Right lung (tissue), 10 donors: ENCODE measurements at places on chromosomes 12 and 14. TPM values are rescaled to one million over a fixed set of nuclear protein-coding genes. Genes with fewer than 3 reads are reported as not detected.

DNA sequence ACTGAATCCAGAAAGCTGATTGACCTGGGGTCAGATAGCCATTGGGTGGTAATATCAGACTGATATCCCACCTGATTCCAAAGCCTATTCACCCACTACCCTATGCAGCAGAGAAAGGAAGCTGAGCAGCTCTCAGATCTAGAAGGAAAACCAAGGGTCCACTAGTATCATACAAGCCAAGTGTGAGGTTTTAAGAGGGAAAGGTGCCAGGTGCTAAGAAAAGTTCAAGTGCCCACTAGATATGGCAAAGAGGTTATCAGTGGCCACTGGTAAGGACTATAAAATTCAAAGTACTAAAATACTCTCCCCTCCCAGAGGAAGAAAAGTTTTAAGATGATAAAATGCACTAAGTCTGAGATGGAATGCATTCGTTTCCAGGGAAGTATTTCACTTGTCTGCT is 85.6 kb downstream of the PPM1H start:
- DNase-seq: no peak

GRCh38 chr14:73280903-73281302 is 43.6 kb downstream of the PAPLN start:
- no peak for DNase-seq

GRCh38 chr12:128761379-128761790 is 62.4 kb downstream of the SLC15A4 start:
- DNase-seq: no peak

DNA sequence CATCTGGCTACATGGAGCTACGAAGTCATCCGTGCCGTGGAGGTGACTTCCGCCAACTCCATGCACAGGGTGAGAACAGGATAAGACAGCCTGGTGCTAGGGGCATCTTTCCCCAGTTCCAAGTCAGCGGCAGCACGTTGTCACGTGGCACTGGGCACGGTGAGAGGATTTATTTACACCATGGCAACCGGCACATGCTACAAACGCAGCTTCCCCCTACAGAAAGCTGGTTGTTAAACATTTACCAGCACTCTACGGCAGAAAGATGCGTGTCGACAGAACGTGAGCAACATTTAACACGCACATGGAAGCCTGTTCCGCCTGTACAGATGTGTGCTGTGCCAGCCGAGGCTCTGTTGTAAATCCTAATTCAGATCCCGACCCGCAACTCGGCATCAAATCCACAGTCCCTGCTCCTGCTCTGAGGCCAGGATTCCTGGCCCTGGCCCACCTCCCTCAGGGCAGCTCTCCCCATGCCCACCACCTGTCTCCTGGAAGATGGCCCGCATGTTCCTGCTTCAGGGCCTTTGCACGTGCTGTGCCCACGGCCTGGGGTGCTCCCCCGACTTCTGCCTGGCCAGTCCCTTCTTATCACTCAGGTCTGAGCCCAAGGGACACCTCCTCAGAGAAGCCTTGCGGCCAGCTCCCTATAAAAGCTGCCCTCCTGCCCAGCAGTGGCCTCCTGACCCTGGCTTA is 114.1 kb downstream of the RFLNA start:
- no peak for DNase-seq

DNA sequence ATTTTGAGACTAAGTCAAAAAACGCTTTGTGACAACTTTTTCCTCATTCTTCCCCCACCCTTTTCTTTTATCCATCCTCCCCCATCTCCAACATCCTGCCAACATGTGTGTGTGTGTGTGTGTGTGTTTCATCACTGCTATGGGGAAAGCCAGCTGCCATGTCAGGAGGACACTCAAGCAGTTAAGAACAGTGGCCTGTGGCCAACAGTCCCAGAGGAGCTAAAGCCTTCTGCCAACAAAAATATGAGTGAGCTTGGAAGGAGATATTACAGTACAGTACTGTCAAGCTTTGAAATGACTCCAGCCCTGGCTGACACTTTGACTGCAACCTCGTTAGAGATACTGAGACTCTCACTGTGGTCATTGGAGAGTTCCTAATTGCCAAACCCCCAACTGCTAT is 5.0 kb upstream of the CSRP2 start:
- peak; percentile 67 for DNase-seq

- DNase-seq: no peak
These were observed 59.4 kb upstream of the FOXN3 start for GRCh38 chr14:89476354-89476896.

Gene SIX6
- not detected for polyA plus RNA-seq

GRCh38 chr14:77303417-77304156 is 17.1 kb downstream of the POMT2 start:
- DNase-seq: no peak

Gene CLEC4C
- polyA plus RNA-seq: not detected

Gene PLCZ1
- 1.6 TPM for polyA plus RNA-seq

GRCh38 chr12:124581307-124582107 is 14.1 kb upstream of the NCOR2 start:
- no peak for DNase-seq

- no peak for DNase-seq
These were observed 1.8 kb downstream of the IGF1 start for GRCh38 chr12:102478405-102479098.

DNA sequence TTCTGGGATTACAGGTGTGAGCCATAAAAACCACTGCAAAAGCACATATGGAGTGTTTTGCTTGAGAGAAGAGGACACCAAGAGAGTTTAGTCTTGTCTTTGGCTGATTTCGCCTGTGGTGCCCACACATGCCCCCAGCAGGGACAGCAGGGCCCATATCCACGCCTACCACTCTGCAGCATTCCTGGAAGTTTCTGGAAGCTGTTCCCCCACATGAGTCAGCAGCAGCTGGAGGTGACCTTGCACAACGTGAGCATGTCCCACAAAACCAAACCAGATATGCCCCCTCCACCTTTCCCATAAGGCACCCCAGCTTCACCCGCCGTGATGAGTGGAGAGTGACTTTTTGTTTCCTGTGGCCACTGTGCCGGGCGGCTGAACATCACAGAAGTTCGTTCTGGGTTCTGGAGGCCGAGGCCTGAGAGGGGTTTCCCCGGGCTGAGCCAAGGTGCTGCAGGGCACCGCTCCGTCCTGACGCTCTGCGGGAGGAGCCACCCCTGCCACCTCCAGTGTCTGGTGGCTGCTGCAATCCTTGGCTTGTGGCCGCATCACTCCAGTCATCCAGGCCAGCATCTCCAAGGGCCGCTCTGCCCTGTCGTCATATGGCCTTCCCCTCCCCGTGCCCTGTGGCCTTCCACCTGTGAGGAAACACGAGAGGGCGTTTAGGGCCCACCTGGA is 4.7 kb downstream of the ASPG start:
- DNase-seq: no peak

Gene TMTC1
- 3.9 TPM for polyA plus RNA-seq

Gene SPIC
- polyA plus RNA-seq: not detected

- no peak for DNase-seq
These were observed 197.0 kb upstream of the PKP2 start for GRCh38 chr12:33093534-33093933.

Gene VRTN
- polyA plus RNA-seq: 0.04 TPM

Gene NCOR2
- polyA plus RNA-seq: 49.2 TPM

Gene KERA
- polyA plus RNA-seq: 0.17 TPM

DNA sequence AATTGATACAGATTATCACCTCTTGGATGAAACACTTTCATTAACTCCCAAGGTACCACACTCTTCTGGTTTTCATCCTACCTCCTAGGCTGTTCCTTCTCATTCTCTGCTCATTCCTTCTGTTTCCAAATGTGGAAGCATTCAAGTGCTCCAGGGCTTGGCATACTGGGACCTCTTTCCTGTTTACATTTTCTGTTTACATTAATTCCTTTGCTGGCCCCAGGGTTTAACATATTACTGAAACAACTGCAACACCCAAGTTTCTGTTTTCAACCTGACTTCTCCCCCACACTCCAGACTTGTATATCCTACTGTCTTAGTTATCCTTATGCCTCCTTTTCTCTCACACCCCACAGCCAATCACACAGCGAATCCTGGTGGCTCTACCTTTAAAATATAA is 386.3 kb upstream of the GARIN6 start:
- DNase-seq: peak; percentile 13

DNA sequence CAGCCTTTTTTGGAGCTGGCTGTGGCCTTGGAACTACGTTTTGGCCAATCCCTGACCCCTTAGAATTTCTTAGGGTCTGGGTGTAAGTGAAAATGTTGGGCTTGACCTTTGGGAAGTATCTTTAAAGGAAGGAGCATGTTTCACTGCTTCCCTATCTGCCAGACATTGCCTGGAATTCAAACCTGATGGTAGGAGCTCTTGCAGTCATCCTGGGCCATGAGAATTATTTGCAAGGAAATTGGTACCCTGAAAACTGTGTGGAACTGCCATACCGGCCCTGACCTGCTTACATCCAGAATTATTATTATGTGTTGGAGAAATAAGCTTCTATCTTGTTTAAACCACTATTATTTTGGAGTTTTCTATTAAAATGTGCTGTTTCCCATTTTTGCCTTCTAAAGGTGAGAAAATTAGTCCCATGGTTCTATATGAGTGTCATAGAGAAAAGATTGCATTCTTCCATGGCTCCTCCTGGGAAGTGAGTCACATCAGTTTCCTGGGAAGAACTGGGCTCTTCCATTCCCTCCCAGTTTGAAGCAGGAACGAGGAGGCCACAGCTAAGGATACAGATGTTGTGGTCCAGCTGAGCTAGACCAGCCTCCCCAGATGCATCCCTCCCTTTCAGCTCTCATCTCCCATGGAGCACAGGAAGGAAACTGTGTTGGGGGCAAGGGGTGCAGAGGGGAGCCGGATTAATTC is 9.5 kb upstream of the PGF start:
- no peak for DNase-seq

- no peak for DNase-seq
These were observed 40.2 kb downstream of the SPRING1 start for GRCh38 chr12:116697716-116698115.

Gene ZNF641
- 29.1 TPM for polyA plus RNA-seq

Gene CARMIL3
- 1.3 TPM for polyA plus RNA-seq

GRCh38 chr12:15677228-15677627 is 112.0 kb downstream of the EPS8 start:
- no peak for DNase-seq

DNA sequence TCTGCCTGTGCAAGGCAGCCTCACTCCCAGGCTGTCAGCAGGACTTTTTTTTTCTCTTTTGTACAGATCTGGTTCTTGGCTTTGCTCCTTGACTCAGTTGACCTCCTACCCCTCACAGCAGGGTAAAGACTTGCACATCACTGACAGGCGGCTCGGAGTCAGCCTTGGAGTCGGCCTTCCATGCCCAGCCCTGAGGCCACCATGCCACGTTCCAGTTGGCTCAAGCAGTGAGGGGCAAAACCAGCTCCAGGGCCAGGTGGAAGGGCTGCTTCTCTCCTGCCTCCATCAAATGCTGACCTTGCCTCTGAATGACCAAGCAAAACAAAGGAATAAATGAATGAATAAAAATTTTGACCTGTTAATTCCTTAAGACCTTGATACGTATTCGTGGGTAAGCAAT is 27.6 kb downstream of the JAG2 start:
- DNase-seq: no peak

- no peak for DNase-seq
These were observed 127.4 kb downstream of the KTN1 start for GRCh38 chr14:55707365-55707804.

Gene KIF5A
- 4.6 TPM for polyA plus RNA-seq

Gene FRS2
- 53.4 TPM for polyA plus RNA-seq

- DNase-seq: no peak
These were observed 143.4 kb downstream of the KIF26A start for GRCh38 chr14:104281768-104282301.

- DNase-seq: no peak
These were observed 9.3 kb downstream of the TPCN1 start for GRCh38 chr12:113230315-113231234.

Gene PRIMA1
- 0.37 TPM for polyA plus RNA-seq

- no peak for DNase-seq
These were observed 2.1 kb upstream of the LGALS3 start for GRCh38 chr14:55126932-55127459.

Gene BDKRB2
- 0.76 TPM for polyA plus RNA-seq

DNA sequence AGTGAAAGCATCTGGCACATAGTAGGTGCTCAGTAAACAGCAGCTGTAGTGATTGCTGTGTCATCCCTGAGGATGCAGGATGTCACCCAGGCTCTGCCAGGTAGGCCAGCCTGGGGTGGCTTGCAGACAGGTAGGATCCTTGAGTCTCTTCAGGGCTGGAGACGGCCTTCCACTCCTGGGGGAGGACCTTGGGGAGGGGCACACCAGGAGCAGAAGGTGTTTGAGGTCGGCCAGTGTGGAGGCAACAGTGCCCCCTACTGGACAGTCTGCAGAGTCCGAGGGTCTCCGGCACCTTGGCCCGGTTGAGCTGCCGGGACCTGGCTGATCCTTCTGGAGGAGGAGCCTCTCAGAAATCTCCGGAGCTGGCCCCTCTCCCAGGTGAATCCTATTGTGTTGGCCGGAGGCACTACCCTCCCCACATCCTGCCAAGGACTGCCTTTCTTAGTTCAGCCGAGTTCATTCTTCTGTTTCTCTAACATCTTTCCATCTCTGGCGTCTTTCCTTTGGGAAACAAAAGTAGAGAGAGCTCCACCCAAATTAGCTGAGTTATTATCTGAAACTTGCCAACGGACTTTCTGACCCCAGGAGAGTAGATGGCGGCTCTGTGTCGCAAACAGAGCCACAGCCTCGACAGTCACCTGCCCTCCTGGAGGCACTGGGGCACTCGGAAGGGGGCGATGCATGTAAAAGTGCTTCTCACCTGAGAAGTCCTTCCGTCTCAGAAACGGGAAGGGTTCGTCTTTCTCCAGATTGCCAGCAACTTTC is 41.8 kb upstream of the CLMN start:
- DNase-seq: no peak

DNA sequence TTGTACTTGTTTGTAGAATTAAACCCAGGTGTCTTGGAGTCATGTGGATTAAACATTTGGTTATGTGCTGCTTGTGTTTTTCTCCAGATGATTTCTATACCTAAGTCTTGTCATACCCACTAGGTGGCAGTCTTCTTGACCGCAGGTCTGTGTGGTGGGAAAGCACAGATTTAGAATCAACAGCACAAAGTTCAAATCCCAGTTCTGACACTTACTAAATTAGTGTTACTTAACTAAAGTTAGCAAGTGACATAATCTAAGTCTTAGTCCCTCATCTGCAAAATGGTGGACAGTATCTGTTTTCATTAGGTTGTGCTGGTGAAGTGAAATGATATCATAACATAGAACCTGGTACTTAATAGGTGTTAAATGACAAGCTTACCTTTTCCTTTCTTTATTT is 151.0 kb upstream of the ARHGAP5 start:
- no peak for DNase-seq

Gene B4GALNT3
- polyA plus RNA-seq: 7.6 TPM

- no peak for DNase-seq
These were observed 571.0 kb downstream of the TMTC2 start for GRCh38 chr12:83257726-83258125.

- DNase-seq: no peak
These were observed 67.3 kb downstream of the ATP23 start for GRCh38 chr12:58008634-58009033.

GRCh38 chr12:130847112-130847511 is 8.1 kb upstream of the STX2 start:
- DNase-seq: no peak

DNA sequence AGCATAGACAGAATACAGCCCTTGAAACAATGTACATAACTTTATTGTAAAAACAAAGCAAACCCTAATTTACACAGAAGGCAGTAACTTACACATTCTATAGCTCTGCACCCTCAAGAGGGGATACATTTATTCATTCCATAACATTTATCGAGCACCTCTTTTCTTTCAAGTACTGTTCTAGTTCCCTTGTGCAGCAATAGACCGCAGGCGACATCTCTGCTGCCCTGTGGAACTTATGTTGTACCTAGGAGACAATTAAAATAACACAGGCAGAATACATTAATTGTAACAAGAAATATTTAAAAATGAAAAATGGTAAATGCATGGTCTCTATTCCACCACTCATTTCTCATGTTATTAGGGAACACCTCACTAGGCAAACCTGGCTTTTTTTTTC is 1.4 kb upstream of the ARHGDIB start:
- DNase-seq: no peak

Gene CMA1
- 0.49 TPM for polyA plus RNA-seq
